OCI-M1 (cell line): ENCODE measurements at places on chromosomes 11 and 22.

DNA sequence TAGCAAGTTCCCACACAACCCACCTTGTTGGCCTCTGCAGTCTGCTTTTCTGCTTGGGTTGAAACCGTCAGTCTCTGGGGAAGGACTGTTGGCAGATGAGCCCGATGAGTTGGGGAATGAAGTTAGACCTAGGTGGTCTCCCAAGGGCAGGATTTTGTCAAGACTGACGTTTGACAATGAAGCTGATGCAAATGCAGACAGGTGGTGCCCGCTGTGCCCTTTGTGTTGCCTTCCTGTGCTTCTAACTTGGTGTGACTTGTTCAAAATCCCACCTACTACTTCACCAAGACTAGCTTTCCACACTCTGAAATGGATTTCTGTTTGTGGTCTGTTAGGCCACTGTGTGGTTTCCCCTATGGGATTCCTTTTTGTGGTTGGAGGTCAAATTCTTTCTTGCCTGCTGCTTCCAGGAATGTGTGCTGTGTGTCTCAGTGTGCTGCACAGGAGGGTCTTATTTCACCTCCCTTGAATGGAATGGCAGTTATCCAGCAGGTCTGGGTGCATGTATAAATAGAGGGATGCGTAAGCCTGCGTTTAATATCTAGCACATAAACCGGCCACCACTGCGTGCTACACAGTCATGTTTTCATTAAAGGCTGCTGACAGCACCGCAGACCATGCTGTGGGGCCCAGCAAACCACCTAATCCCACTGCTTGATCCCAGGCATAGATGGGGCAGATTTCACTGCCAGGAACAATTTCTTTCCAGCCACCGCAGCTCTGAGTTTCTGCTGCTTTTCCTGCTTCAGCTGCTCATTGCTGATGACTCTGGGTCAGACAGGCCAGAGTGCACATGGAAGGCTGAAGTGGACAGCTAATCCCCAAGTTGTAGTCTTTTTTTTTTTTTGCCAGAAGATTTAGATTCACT is 44.8 kb downstream of the ADAMTS8 start:
- DNase-seq, result peak; percentile 22

DNA sequence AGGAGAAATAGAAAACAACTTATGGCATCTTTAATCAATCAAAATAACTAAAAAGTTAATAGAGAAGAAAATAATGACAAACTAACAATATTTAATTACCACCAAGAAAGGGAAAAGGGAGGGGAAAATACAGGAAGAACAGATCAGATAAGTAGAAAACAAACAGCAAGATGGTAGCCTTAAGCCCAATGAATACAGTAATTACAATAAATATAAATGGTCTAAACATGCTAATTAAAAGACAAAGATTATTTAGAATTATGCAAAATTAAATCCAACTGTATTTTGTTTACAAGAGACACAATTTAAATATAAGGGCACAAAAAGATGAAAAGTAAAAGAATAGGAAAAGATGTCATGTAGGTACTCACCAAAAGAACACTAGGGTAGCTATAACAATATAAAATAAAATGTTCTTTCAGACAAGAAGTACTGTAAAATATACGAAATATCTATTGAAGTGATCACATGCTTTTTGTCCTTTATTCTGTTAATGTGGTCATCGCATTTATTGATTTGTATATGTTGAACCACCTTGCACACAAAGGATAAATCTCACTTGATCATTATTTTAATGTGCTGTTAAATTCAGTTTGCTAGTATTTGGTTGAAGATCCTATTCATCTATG is 14.0 kb downstream of the C11orf65 start:
- DNase-seq, result no peak

GRCh38 chr11:60767388-60767811 is 10.7 kb downstream of the MS4A15 start:
- DNase-seq, result peak; percentile 57

GRCh38 chr11:2212411-2213251 is 41.0 kb upstream of the TH start:
- DNase-seq, result no peak

- DNase-seq, result no peak
These were observed 11.1 kb downstream of the CCDC83 start for GRCh38 chr11:85866137-85866827.

- no peak for DNase-seq
These were observed 12.7 kb downstream of the MYO18B start for GRCh38 chr22:25754527-25755202.

- peak; percentile 46 for DNase-seq
These were observed 10.6 kb upstream of the CARD10 start for GRCh38 chr22:37529652-37530345.

- no peak for DNase-seq
These were observed 1.9 kb upstream of the KDM2A start for GRCh38 chr11:67117176-67117575.

- peak; percentile 62 for DNase-seq
These were observed 26.3 kb downstream of the MEI1 start for GRCh38 chr22:41725510-41726110.

DNA sequence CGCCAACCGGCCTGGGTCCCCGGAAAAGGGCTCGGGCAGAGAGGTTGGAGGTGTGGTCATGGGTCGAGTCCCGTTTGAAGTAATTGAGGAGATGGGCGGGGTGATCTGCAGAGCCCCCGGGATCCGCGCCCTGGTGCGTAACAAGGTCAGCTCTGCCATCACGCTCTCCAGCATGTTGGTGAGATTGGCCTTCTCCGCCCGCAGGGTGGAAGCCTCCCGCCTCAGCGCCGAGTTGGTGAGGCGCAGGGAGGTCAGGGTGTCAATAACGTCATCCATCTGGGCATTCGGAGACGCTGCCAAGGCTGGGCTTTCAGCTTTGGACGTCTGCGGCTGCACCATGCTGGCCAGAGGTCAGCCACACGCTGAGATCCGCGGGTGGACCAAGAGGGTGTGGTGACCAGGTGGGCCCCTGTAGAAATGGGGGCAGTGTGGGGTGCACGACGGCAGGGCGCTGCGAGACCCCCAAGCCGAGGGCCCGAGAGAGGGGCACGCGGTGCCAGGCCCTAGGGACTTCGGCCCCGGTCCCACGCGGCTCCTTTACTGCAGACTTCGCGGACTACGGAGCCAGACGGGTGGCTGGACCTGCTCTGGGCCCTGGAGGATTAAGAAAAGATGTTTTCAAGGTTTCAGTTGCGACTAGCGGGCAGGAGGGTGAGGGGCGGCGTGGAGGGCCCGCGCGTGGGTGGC is 672 bp downstream of the RTL6 start:
- no peak for DNase-seq

DNA sequence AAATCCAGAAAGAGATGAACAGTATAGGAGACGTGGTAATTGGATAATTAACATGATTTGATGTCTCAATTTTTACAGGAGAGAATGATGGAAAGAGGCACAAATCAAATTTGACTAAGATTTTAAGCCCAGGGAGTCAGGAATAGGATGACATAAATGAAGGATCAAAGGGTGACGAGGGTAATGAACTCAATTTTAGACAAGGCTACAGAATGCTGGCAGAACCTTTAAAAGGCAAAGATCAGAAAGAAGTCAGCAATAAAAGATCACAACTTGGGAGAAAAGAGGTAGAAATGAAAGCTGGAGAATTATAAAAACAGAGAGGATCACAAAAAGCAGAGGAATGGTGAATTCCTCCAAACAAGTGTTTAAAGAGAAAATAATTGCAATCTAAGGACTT is 13.0 kb upstream of the OR8A1 start:
- no peak for DNase-seq

DNA sequence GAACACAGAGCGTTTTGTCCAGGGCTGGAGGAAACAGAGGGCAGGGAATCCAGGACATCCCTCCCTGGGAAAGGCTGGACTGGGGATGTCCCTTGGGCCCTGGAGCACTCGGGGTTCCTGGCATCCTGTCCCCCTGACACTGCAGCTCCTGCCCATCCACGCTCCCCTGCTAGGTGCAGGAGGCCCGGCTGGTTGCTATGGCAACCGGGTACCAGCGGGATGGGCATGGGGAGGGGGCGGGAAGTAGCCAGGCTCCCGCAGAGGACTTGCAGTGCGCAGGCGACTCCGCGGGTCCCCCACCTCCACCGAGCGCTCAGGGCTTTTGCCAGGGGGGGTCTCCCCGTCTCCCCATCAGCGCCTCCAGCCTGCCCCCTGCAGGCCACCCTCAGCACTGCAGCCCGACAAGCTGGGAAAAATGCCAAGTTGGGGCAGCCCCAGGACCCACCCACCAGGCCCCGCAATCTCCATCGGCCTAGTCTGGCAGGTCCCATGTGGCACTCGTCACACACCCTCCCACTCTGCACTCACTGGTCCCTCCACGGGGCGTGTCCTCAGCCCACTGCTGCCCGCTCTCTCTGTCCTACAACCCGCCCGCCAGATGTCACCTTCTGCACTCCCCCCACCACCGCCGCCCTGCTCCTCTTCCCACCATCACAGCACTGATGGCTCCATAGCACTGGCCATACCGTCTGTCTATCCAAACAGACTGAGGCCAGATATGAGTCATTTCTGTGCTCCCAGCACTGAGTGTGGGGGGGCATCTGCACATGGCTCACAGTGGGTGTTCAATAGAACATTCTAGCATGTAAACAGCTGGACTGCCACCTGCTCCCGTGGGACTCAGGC is 31.5 kb downstream of the KIAA0930 start:
- peak; percentile 29 for DNase-seq

DNA sequence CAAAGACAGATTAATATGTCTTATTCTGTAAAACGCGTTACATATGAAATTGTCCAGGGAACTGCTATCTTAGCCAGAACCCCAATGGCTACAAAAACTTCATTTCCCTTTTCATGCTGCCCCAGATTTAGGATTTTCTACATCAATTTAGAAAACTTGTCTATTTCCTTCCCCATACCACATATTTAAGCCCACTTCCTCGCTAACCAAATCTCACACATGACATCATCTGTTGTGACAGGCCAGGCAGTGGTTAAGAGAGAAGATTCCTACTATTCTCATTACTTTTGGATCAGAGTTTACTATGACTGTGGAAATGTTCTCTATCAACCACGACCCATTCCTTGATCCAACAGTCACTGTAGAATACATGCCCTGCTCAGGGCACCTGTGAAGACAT is 15.9 kb downstream of the CCDC82 start:
- DNase-seq, result no peak

DNA sequence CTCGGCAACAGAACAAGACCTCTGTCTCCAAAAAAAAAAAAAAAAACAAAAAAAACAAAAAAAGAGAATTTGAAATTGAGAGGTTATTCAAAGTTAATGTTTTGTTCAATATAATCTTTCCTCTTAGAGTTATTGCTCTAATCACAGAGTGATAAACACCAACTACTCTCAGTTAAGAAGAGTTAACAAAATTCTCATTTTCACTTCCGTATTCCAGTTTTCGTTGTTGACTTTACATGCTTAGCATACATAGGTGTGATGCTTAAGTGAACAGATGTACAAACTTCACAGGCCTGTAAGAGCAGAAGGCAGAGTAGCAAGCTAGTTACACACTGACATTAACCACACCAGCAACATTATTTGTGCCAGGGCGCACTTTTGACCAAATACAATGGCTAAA is 12.3 kb downstream of the EIF4ENIF1 start:
- no peak for DNase-seq

DNA sequence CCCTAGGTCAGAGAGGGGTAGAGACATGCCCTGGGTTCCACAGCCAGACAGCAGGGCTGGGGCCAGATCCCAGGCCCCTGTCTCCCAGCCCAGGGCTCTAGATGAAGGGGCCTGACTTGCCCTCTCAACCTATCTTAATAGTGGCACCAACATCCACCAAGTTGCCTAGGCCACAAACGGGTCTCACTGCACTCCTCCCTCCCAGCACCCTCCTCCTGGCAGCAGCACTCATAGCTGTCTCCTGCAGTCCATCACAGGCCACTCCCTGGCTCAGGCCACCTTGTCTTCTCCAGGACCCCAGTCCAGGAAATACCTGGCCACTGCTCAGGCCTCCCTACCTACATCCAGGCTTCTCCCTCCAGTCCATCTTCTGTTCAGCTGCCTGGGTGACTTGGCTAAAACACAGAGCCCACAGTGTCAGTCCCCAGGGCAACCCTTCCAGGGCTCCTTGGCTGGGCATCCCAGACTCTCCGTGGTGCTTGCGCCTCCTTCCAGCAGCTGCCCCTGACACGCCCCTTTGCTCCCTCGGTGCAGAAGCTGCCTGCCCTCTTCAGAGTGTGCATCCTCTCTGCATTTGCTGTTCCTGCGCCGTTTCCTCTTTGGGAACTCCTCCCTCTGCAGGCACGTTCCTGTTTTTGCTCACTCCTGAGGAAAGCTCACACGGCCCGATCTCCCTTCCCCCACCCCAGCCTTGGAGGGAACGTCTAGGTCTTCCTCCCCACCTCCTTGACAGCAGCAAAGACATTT is 40.5 kb downstream of the LRRC32 start:
- peak; percentile 75 for DNase-seq

DNA sequence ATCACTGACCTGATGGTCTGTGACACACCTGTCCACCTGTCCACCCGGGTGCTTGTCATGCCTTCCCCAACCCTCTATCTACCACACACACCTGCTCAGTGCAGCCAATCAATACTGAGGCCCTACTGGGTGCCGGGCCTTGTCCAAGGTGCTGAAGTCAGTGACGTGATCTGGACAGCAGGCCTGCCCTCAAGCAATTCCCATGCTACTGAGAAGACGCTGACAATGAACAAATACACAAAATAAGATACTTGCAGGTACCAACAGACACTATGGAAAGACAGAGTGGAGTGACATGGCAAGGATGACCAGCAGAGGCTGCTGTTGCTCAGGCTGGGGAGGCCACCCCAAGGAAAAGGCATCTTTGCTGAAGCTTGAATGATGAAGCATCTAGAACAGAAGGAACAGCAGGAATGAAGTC is 21.2 kb downstream of the PLAAT3 start:
- peak; percentile 30 for DNase-seq

DNA sequence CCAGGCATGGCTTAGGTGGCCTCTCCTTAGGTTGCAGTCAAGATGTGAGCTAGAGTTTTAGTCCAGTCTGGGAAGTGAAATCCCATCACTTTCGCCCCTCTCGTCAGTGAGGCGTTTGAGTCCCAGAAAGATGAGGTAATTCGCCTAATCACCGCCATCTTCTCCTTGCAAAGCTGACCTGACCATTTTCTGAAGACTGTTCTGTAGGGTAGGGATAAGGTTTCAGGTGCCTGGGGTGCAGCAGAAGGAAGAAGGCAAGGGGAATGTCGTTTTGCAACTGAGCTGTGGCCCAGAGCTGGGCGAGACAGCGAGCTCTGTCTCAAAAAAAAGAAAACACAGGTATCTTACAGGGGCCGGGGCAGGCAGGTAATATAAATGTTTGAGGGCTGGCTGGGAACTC is 61.7 kb upstream of the CECR2 start:
- no peak for DNase-seq

GRCh38 chr11:125274774-125275173 is 110.2 kb downstream of the PKNOX2 start:
- DNase-seq, result no peak

GRCh38 chr11:123578778-123579481 is 75.5 kb downstream of the SCN3B start:
- DNase-seq, result no peak

- DNase-seq, result peak; percentile 62
These were observed at the start of gene C22orf31 for GRCh38 chr22:29061773-29062172. Gene C22orf31, minus strand, starts transcription at chr22:29061831. Its CDS starts 39 bp downstream, at chr22:29061792.

DNA sequence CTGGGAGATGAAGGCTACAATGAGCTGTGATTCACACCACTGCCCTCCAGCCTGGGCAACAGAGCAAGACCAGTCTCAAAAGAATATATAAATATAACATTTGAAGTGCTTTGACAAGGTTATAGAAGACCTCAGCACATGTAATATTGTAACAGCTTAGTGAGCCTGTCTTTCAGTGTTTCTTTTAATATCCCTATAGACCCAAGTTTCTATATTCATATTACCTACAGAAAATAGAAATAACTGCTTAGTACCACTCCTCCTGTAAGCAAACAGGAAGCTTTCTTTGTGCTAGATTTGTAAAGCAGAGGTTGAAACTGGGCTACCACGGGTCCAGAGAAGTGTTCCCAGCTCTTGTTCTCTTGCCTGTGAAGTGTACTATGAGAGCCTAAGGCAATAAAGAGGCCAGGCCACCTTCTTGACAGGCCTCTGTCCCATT is 68.2 kb downstream of the PPP2R1B start:
- DNase-seq, result no peak
